ENCODE measurements at places on chromosomes 5 and 9.

DNA sequence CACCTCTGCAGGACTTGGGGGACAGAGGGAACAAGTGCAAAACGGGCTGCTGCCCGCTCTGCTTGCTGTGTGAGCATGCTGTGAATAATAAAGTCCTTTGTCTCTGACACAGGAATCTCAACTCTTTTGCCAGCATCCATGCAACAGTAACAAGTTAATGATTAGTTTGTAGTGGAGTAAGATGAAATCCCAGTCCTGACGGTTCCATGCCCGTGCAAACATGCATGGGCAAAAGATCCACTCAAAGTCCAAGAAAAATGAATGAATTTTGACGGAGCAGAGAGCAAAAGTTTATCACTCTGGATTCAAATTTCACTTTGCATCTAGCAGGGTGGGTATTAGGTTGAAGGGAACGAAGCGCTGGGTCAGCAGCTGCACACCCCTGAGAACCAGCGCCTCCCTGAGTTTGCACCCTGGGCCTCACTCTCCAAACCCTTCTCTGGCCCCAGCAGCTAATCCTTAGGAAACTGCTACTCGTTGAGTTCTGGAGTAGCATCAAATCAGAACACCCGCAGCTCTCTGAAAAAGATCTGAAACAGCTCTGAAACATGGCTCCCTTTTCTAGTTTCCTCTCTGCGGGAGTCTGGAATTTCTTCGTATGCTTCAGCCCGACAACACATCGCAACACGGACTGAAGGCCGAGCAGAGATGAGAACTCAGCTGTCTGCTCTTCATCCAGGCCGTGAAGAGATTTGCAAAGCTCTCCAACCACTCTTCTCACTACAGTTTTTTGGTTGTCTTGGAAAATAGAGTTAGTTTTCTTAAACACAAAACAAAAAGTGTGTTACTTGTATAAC lies 45.6 kb upstream of the RUFY1 start:
- DNase-seq, result no peak

- no peak for DNase-seq
These were observed 813 bp downstream of the ERMP1 start for GRCh38 chr9:5832071-5832537.

GRCh38 chr5:31827867-31828266 lies 188.9 kb downstream of the PDZD2 start:
- no peak for DNase-seq

GRCh38 chr5:95958310-95959014 lies 3.2 kb downstream of the ELL2 start:
- no peak for DNase-seq
